ENCODE measurements at places on chromosomes 7 and 10.

DNA sequence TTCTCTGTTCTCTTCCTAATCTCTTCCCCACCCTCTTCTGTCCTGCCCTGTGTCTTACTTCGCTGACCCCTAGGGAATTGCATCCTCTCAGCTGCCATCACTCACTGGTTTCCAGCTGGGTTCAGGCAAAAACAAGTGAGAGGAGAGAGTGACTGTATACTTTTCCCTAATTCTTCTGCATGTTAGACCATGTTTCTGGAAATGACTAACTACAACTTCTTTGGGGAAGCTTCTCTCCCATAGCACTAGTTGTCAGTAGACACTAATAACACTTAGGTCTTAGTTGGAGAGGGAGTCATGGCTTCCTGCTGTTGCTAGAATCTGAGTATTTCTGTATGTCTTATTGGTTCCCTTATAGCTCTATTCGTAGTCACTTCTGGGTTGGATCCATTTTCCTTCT is 299.0 kb upstream of the FZD1 start:
- no peak for DNase-seq

DNA sequence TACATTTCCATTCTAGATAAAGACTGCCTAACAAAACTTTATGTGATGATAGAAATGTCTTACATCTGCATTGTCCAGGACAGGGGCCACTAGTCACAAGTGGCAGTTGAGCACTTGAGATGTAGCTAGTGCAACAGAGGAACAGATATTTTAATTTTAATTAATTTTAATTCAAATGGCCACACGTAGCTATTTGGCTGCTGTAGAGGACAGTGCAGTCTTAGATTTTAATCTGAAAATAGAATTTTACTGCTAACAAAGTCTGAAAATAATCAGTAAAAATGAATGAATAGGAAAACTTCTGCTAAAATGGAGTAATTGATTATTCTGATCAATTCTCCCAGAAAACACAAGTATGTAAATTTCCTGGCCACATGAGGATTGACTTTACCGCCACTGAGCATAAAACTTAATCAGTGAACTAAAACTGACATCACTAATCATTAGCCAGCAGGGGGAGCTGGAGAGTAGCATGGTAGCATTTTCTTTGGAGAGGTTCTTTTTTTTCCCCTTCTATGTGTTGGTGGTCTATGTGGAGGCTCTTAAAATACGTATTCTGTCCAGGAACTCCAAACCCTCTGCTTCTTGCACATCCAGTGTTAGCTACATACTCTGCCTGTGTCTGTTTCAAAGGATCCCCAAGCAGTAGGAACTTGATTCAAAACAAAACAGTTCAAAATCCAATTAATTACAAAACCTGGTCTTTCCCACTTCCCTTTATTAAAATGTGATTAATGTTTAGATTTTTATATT is 52.1 kb downstream of the TSPAN12 start:
- DNase-seq, result peak; percentile 41

GRCh38 chr10:4473977-4474376 is 352.0 kb upstream of the AKR1E2 start:
- DNase-seq, result no peak

DNA sequence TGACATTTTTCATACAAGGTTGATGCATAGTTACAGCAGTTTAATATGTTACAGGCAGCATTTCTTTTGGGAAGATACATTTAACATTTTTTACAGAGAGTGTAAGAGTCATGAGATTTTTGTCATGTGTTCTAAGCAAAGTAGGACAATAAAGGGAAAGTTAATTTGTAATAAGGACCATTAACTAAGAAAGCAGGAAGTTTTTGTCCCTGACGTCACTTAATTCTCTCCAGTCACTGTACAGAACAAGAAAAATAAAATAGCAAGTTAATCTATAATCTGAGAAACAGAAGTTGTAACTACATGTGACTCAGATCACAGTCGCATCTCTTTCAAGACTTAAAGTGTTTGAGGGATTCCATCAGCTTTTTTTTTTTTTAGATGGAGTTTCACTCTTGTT is 49.5 kb upstream of the CAPZA2 start:
- DNase-seq, result no peak

- no peak for DNase-seq
Observed at GRCh38 chr10:59167512-59167911, 8.9 kb upstream of the PHYHIPL start.

DNA sequence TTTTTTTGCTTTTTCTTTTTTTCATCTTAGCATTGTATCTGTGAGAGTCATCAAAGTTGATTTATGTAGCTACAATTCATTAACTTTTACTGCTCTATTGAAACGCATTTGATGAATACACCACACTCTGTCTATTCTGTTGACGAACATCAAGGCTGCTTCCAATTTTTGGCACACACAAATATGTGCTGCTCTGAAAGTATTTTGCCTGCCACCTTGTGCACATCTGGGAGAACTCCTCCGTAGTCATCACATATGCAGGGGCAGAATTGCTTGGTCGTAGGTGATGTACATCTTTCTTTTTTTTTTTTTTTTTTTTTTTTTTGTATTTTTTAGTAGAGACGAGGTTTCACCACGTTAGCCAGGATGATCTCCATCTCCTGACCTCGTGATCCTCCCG is 796.8 kb downstream of the KCNMA1 start:
- no peak for DNase-seq

DNA sequence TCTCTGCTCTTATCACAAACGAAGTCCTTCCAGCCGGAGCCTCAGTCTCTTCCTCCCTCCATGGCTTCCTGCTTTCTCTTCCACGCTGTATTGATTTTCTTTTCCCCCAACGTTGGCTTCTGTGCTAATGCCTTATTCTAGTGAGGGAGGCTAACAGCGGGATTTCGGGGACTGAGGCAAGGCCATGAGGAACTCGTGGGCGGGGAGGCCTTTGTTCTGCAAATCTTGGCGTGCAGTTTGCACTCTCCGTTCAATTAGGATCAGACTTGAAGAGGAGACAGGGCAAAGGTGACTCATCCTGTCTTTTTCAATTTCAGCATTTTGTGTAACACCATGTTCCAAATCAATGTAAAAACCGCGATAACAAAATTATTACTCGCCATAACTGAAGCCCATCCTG is 25.3 kb downstream of the EN2 start:
- no peak for DNase-seq

- no peak for DNase-seq
Observed at GRCh38 chr7:25636168-25636567, 407.9 kb upstream of the NPVF start.

- DNase-seq, result no peak
Observed at GRCh38 chr10:68938117-68938516, 17.9 kb upstream of the DDX21 start.

- no peak for DNase-seq
Observed at GRCh38 chr7:28202222-28202621, 21.6 kb upstream of the JAZF1 start.

GRCh38 chr10:132709471-132709951 is 76.4 kb downstream of the NKX6-2 start:
- no peak for DNase-seq

DNA sequence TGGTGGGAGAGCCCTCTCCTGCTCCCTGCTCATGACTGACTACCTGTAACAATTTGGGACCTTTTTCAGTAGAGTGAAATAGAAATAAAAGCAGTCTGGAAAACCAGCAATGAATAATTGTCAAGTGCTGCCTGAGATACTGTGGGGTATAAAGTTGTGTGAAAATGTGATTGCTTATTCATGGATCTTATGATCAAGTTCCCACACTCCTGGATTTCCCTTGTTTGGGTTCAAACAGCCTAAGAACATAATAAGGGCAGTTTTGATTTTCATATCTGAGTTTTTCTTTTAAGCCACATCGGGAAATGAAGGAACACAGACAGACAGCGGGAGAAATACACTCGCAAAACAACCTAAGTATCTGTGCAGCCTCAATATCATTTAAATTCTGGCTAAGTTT is 52.9 kb downstream of the CALD1 start:
- DNase-seq, result no peak

DNA sequence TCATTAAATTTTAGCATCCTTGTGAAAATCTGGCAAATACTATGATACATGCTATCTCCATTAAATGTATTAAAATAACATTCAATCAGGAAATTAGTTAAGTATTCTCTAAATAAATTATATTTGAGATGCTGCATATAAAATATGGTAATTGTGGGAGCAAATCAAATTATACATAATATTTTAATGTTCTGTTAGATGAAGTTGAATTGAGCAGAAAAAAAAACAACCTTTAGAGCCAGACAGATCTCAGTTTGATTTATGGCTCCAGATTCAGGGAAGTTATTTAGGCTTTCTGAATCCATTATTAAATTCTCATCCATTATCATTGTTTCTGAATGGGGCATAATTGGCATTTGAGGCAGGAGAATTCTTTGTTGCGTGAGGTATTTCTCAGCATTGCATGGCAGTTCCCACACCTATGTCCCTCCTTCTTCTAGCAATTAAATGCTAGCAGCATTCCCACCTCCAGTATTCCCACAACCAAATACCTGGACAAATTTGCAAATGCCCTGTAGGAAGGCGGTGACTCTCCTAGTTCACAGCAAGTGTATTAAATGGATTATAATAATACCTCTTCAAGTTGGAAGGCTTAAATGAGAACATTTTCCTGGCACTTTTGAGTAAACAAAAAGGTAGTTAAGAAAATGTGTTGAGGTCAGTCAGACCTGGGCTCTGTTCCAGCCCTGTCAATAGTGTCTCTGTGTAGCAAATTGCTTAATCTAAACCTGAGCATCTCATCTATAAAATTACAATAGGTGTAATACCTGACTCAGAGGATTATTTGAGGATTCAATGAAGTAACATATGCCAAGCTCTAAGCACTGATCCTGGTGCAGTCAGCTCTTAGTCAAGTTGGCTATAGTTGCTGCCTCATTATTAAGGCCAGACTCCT is 108.9 kb downstream of the RNLS start:
- no peak for DNase-seq

GRCh38 chr7:76121044-76121443 is 73.1 kb downstream of the MDH2 start:
- DNase-seq, result no peak

- DNase-seq, result no peak
Observed at GRCh38 chr7:85324145-85324799, 137.4 kb upstream of the SEMA3D start.

DNA sequence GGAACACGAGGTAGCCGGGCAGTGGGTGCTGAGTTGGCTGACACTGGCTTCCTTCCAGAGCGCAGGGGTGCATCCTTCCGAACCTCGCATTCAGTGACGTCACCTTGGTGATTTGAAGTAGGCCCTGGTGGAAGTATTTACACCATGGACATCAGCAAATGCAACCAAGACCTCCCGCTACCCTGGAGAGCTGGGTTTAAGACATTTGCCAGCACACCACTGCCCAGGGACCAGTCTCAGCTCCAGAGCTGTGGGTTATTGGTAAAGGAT is 106.4 kb upstream of the GPR26 start:
- no peak for DNase-seq

DNA sequence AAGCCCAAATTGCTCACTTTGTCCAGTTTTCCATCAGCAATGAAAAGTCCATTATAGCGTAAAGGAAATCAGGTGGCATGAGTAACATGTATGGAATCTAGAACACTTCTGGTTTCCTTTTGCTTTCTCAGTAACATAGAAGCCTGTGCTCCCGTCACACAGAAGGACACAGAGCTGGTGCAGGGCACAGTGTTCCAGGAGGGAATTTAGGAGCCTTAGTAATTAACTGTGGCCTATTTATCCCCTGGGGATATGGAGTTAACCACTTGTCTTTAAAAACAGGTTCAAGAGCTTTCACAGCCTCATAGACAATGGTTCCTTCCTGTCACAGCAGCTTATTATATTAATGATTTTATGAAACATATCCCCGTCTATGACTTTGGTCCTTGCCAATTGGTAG is 189.9 kb downstream of the NEBL start:
- no peak for DNase-seq

GRCh38 chr10:102705531-102705930 is 8.7 kb downstream of the ARL3 start:
- DNase-seq, result no peak

GRCh38 chr7:68547799-68548198 is 1050.5 kb upstream of the AUTS2 start:
- DNase-seq, result peak; percentile 36

GRCh38 chr7:46123-46829 is 146.1 kb upstream of the FAM20C start:
- no peak for DNase-seq

DNA sequence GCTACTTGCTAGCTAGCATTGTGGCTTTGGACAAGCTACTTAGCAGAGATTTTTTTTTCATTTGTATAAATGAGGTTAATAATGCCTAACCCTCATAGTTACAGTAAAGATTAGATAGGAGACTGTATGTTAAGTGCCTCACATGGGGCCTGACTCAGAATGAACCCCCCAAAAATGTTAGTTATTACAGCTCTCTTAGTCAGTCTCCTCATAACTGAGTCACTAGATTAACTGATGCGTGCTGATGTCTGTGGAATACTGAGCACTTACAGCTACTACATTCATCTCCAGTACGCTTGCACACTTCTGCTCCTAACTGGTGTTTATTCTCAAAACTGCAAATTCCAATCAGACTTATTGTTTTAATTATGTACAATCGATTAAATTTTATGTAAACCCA is 315.3 kb downstream of the SNX13 start:
- no peak for DNase-seq

- no peak for DNase-seq
Observed at GRCh38 chr10:96133135-96133534, 3.0 kb downstream of the ZNF518A start.

- no peak for DNase-seq
Observed at GRCh38 chr7:46209611-46210388, 288.7 kb upstream of the IGFBP3 start.

GRCh38 chr7:6636741-6637543 is at the start of gene ZNF316:
Gene ZNF316 (plus strand): TSS chr7:6637318. CDS start chr7:6642410, 5,092 bp downstream.
- DNase-seq, result no peak

DNA sequence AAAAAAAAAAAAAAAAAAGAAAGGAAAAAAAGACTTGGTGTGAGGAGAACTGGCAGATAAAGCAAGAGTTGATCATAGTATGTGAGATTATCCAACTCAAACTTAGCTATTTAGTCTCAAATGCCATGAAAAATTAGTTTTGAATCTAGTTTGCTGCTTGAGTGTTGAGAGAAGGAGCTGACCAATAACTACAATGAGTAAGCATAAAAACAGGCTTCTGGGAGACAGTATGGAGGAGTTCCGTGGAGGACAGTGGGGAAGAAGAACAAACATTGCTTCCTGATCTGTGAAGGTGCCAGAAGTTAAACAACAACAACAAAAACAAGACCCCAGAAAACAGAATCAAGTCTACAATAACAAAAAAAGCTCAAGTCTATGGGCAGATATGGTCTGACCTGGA is 317.1 kb upstream of the POT1 start:
- no peak for DNase-seq

GRCh38 chr10:129968853-129969183 is 4.7 kb upstream of the EBF3 start:
- DNase-seq, result no peak

DNA sequence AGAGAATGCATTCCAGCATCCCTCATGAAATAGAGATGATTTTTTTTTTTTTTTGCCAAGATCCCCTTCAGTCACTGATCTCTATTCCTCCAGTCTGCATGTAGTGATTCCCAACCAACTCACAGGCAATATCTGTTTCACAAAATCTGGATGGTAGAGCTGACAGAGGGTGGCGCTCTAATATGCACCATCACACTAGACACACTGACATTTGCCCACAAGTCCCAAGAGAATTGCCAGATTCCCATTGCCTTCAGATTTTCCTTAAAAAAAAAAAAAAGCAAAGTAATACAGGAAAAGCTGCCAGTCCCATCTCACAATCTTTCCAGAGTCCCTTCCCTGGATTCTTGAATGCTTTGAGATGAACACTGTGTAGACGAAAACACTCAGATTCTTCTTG is 301.0 kb downstream of the SORCS1 start:
- no peak for DNase-seq

- no peak for DNase-seq
Observed at GRCh38 chr10:59580026-59580863, 129.4 kb downstream of the SLC16A9 start.

Data from NCI-H187 treated with DMSO at 0.1 percent for 48 hours (cell line).